Amniotic epithelial cell (primary cell): ENCODE measurements at places on chromosomes 7 and 10.

- DNase-seq: peak; percentile 36
Observed at GRCh38 chr10:102394801-102395399, 605 bp upstream of the NFKB2 start.

GRCh38 chr7:94875201-94875600 is 32.2 kb upstream of the PPP1R9A start:
- DNase-seq: no peak

GRCh38 chr10:77290528-77291155 is 347.0 kb downstream of the KCNMA1 start:
- DNase-seq: peak; percentile 97

DNA sequence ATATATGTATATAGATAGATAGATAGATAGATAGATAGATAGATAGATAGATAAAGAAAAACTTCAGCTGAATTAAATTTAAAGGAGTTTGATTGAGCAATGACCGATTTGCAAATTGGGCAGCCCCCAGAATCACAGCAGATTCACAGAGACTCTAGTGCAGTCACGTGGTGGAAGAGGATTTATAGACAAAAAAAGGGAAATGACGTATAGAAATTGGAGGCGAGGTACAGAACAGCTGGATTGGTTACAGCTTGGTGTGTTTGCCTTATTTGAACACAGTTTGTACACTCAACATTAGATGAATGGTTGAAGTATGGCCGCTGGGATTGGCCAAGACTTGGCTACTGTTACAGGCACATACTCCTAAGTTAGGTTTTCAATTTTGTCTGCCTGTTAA is 8.2 kb upstream of the PODXL start:
- no peak for DNase-seq

DNA sequence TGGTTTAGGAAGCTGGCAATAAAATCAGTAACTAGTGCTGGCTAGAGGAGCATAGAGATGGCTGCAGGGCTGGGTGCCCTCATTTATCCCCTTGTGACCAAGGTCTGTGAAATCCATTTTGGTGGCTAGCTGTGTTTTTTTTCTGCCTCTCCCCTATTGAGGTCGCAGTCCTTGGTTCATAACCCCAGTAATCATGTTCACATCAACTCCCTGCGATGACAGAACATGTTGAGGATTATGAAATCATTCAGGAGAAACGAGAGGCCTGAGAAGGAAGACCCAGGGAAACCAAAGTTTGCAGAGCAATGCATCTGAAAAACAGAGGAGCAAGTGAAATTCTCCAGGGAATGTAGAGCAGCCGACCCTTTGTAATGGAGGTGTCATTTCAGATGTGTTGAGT is 126.9 kb downstream of the TACC2 start:
- DNase-seq: peak; percentile 23

GRCh38 chr10:95790982-95791381 is 35.0 kb downstream of the ENTPD1 start:
- DNase-seq: no peak

DNA sequence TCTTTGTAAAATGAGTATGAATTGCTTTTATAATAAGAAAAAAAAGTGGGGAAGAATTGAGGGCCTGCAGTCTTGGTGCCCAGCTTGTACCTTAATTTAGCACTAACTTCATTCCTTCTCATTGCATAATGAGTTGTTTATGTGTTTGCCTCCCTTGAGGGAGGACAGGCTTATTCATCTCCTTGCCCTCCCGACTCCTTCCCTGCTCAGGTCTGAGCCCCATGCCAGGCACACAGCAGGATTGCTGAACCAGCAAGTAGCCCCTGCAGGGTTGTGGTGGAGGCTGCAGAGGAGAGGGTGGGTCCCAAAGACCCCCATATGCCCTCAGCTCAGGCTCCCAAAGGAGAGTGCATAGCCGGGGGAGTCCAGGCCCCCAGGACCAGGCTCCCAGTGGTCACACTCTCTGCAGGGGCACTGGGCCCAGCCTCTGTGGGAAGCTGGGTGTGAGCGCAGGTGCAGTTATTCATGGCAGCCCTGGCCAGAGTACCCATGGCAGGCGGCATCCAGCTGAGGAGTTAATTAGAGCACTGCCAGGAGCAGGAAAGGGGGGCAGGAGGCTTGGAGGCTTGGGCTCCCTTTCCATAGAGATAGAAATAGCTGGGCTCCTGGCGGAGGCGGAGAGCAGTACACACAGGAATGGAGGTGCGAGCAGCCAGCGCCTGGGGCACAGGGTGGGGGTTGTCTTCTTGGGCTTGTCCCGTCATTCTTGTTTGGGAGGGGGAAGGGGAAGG is 28.2 kb upstream of the GOLGA7B start:
- DNase-seq: peak; percentile 40

- no peak for DNase-seq
Observed at GRCh38 chr7:1510780-1511154, 6.6 kb upstream of the INTS1 start.

- peak; percentile 29 for DNase-seq
Observed at GRCh38 chr10:124742413-124743190, 1.6 kb downstream of the FAM53B start.

GRCh38 chr7:326809-327232 is 36.9 kb downstream of the FOXL3 start:
- peak; percentile 41 for DNase-seq

DNA sequence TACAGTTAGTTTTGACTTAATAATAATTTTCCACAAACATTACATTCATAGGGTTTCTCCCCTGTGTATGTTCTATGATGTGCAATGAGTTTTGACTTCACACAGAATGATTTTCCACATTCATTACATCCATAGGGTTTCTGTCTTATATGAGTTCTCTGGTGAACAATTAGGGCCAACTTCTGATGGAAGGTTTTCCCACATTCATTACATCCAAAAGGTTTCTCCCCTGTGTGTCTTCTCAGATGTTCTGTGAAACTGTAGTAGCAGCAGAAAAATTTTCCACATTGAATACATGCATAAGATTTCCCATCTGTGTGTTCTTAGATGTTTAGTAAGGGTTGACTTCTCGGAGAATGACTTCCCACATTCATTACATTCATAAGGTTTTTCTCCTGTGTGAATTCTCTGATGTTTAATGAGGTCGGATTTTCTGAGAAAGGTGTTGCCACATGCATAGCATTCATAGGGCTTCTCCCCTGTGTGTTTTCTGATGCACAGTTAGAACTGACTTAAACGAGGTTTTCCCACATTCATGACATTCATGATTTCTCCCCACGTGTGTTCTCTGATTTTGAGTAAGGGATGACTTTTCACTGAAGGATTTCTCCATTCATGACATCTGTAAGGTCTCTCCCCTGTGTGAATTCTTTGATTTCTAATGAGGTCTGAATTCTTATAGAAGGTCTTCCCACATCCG is 118.5 kb downstream of the ZNF33B start:
- DNase-seq: peak; percentile 10

GRCh38 chr10:22344781-22345300 is 455 bp upstream of the SPAG6 start:
- DNase-seq: no peak

DNA sequence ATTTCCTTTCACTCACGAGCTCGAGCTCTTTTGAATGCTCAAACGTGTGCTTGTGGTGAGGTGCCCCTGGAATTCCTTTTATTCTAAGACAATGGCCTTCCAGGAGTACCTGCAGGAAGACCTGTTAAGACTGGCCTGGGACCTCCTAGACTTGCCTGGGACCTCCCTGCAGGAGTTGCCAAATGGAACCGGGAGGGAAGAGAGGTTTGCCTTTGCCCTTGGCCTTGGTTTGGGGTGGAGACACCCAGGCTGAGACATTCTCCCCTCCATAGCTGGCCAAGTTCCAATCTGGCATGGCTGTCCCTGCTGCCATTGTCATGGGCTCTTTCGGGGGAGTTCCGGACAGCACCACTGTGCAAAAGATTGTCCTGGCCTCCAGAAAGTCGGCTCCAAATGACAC is 39.7 kb downstream of the DNAJB12 start:
- no peak for DNase-seq

DNA sequence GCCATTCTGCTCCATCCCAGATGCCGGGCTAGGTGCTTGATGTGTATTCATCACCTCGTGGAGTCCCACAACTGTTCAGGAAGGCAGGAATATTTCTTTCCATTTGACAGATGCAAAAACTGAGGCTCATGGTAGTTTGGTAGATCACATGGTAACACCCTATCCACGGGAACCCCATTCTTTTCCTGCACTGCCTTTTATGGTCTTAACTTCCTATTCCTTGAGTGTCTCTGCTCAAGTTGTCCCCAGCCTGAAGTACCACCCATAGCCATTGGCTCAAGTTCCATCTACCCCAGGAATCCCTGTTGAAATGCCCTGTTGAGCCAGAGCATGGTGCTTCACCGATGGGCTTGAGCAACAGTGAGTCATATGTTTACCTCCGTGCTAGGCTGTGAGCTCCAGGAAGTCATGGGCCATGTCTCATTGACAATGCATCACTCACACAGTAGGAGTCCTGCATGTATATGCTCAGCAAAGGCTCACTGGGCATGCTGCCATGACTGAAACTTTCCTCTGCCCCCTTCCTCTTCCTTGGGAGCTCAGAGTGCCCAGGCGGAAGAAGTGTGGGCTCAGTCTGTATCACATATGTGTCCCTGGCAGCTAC is 71.7 kb upstream of the ADAM12 start:
- peak; percentile 95 for DNase-seq

GRCh38 chr10:16989826-16990293 is 139.8 kb downstream of the CUBN start:
- DNase-seq: no peak

DNA sequence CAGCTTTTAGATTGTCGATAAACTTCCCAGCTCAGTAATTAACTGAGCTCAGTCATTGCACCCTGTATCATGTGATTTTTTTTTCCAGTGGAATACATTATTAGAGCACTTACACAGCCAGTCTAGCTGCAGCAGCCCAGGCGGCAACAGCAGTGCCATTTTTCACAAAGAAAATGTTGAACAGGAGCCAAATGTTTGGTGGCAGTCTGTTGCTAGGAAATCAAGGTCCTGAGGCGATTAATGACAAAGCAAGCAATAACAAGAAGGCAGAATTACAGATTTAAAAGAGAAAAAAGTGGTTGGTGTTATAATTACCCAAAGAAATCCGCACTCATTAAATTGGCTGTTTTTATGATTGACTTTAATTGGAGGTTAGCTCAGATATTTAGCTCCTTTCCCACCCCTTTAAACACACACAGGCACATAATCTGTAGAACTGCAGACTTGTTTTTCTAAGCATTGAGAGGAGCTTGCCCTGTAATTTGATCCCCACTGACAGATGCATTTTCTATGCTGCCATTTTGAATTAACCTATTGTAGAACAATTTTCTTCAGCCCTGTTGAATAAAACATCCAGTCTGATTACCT is 267.4 kb downstream of the ADK start:
- DNase-seq: no peak
